ENCODE measurements at places on chromosomes 6 and 20.

DNA sequence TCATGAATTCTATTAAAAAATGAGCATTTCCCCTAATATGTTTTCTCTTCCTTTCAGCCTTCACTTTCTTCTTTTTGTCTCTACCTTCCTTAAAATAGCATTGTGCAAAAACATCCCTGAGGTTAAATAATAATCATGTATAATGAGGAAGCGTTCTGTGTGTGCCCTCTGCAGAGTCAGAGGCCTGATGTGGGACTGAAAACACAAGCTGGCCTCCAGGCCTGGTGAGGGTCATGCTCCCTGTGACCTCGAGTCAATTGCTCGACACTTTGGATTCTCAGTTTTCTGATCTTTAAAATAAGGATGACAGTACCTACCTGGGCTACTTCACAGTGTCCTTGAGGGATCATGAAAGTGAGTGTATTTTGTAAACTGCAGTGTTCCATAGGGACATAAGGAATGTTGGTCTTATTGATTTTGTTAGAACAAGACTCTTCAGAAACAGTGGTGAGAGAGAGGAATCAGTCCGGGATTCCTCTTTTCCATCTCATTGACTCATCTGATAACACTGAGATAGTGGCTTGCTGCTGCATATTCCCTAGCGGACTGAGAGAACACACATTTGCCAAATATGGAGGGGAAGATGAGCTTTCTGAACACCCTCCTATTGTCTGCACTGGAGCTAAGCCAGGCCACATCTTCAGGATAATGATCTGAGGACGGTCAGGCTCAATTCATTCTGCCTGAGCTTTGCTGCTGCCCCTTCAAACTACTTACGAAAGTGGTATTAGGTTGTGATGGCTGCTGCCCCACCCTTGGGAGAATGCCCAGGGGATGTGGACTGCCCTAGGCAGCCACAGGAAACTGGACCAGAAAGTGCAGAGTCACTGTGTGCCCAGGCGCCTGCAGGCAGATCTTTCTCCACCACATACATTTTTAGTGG is 39.6 kb upstream of the PDE7B start:
- no peak for DNase-seq

GRCh38 chr6:4413073-4413472 is 277.7 kb upstream of the ECI2 start:
- DNase-seq = no peak

- no peak for DNase-seq
Observed at GRCh38 chr6:27187231-27188060, 60.1 kb upstream of the PRSS16 start.

DNA sequence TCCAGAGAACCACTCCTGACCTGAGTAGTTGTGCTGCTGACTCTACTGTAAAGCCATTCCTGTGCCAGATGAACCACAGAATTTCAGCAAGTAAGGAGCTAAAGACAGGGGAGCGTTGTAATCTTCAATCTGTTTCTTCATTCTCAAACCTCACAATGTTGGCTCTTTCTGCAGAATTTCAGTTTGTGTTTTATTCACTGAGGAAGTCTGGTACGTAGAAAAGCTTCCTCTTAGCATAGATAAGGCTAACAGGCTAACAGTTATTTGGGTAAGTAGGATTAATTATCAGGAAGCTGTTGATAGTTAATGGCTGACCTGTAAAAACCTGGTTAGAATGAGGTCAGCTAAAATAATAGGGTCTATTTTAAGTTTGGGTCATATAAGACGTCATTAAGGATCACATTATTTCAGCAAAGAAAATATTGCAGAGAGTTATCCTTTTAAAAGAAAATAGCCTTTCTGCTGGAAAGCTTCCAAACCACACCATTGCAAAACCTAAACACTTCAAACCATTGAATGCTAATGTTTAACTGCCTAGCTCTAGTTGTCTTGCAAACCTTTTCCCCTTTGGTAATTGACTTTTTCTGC is 14.1 kb upstream of the TENT5A start:
- no peak for DNase-seq

GRCh38 chr6:16331384-16332174 is 93.2 kb downstream of the GMPR start:
- DNase-seq = peak; percentile 62

GRCh38 chr6:87501809-87502572 is 29.2 kb downstream of the SLC35A1 start:
- no peak for DNase-seq

GRCh38 chr6:116564311-116564710 is 7.0 kb upstream of the RWDD1 start:
- DNase-seq = no peak

- no peak for DNase-seq
Observed at GRCh38 chr6:107064579-107065065, 36.6 kb downstream of the MTRES1 start.

GRCh38 chr20:40525351-40525750 is 163.7 kb downstream of the MAFB start:
- no peak for DNase-seq

- peak; percentile 18 for DNase-seq
Observed at GRCh38 chr20:38729767-38730166, 5.5 kb downstream of the SLC32A1 start.

GRCh38 chr6:15403094-15403755 is 157.4 kb downstream of the JARID2 start:
- no peak for DNase-seq

DNA sequence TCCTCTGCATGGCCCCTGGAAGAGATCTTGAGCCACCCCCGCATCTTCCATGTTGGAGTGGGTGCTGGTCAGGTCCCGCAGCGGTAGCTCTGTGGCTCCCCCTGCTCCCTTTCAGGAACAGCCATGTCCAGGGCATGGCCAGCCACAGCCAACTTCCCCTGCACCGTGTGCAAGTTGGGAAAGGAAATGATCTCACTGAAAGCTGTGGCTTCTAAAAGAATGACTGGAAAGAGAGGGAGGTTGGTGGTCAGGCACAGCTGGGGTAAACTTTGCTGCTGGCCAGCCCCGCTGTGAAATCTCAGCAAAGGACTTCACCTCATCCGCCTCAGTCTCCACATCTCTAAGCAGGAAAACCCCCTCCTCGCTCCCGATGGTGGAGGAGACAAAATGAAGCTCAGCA is 153.6 kb upstream of the CST7 start:
- DNase-seq = no peak

DNA sequence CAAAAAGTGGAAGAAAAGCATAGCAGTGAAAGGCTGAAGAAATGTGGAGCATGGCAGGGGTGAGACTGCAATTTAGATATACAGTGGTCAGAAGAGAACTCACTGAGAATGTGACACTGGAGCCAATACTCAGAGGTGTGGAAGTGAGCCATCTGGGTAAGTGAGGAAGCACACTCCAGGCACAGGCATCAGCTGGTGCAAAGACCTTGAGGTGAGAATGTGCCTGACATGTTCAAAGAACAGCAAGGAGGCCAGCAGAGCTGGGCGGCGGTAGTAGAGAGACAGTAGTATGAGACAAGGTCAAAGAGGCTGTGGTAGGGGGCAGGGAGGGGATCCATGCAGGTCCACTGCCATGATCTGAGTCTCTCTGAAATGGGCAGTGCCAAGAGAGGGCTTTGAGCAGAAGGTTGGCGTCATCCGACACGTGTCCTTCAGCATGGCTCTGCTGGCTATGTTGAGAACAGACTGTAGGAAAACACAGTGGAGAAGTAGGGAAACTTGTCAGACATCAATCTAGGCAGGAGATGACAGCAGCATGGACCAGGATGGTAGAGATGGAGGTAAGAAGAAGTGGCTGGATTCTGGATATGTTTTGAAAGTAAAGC is 84.4 kb downstream of the PLCG1 start:
- DNase-seq = no peak

DNA sequence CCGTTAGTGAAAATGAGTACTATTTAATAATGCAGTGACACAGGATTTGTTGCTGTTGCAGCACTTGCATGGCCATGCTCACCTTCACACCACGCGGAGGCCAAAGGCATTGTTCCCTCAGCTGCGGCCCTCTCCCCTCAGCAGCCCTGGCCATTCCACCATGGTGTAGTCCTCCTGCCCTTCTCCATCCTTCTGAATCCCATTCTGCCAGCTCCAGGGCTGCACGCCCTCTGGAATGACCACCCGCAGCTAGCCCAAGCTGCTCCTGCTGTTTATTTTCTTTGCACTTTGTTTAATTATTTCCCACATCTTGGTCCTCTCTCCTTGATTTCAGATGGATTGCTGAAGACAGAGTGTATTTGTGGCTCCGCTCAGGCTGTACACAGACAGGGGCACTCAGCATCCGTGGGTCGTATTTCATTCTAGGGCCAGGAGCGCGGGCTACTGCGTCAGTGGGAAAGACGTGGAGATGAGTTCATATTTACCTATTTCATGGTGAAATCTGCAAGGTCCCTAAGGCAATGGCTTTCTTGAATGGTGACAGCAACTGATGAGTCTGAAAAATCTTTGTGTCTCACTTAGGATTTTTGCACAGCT is 81.4 kb upstream of the DUSP22 start:
- DNase-seq = no peak

Data from activated naive CD4-positive, alpha-beta T cell treated with anti-CD3 and anti-CD28 coated beads, Interleukin-2, amount 50 U/mL, for 16 hours (primary cell).